Midbrain (tissue), 1 donor: ENCODE measurements at places on chromosomes 3 and 15.
A peak's percentile ranks its signal among the peaks of the same experiment; 100 is the strongest.

- DNase-seq = no peak
Measured at GRCh38 chr3:29695643-29696198, 414.9 kb downstream of the RBMS3 start.

- peak; percentile 23 for DNase-seq
Measured at GRCh38 chr15:59160880-59161593, 45.6 kb upstream of the LDHAL6B start.

GRCh38 chr3:148528024-148528423, 169.7 kb upstream of the AGTR1 start:
- no peak for DNase-seq

DNA sequence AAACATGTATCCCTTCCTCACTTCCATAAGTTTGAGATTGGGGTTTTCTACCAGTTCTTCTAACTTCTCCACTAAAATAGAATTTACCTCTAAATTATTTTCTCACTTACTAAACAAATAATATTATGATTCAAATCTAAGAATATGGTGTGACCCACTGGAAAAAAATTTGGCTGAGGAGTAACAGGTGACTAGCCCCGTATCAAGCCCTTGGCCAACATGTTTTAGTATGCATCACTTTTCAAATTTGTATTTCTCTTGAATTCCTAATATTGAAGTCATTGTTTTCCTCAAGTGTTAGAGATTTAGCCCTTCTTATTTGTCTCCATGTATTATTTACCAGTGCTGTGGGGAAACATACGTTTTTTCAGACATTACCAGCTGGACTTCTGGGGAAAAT, 759.4 kb downstream of the NSUN3 start:
- DNase-seq = no peak

GRCh38 chr3:10876661-10877060, 60.6 kb downstream of the SLC6A11 start:
- no peak for DNase-seq

- DNase-seq = no peak
Measured at GRCh38 chr3:194689493-194689944, 3.8 kb downstream of the FAM43A start.

DNA sequence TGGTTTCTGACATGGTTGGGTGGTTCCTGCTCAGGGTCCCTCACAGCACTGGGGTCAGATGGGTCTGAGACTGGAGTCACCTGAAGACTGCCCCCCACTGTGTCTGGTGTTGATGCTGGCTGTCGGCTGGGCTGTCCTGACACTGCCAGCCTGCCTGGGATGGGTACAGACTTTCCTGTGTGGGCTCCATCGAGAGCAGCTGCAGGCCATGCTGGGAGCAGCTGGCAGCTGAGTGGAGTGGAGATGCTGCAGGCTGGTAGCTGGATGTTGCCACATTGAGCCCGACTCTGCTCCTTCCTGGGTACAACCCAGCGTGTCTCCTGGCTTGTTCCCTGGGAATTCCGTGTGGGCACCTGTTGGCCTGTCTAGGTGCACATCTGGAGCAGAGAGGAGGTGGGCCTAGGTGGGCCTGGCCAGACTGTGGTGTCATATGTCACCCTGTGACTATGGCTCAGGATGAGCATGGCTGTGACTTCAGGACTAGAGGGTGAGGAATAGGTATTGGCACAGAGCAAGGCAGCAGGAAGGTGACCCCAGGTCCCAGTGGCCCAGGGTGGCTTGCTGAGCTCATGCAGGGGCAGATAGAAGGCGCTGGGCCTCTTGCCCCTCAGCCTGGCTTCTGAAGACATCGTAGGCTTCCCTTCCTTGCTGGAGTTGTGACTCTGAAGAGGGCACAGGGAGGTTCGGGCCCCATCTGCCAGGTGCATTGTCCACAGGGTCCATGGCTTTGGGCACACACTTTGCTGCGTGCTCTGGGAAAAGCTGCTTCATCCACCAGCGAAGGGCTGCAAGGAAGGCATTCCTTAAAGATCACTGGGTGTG, 40.0 kb upstream of the PRR23E start:
- DNase-seq = no peak

GRCh38 chr15:83708328-83708727, 54.4 kb downstream of the ADAMTSL3 start:
- DNase-seq = no peak

DNA sequence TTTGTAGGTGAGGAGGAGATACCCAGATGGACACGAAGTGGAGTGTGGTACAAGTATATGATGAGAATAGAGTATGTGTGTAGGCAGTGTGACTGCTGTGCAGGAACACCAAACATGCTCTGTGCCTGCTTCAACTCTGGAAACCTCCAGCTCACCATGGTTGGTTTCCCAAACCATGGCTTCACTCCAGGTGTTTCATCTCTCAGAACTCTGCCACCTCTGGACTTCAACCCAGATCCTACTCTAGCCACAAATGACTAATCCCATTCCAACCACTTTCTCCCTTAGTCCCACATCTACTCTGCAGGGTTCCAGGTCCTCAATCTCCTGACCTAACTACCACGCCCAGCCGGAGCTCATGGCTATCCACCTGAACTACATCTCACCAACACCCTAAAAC, 102.1 kb downstream of the RYK start:
- DNase-seq = no peak

- no peak for DNase-seq
Measured at GRCh38 chr15:70704166-70704565, 59.2 kb downstream of the UACA start.

GRCh38 chr15:81388436-81388770, 14.4 kb upstream of the TMC3 start:
- no peak for DNase-seq

- DNase-seq = no peak
Measured at GRCh38 chr3:56785499-56785898, 16.2 kb downstream of the ARHGEF3 start.

GRCh38 chr15:25056484-25057425, 102.0 kb downstream of the SNRPN start:
- DNase-seq = no peak

DNA sequence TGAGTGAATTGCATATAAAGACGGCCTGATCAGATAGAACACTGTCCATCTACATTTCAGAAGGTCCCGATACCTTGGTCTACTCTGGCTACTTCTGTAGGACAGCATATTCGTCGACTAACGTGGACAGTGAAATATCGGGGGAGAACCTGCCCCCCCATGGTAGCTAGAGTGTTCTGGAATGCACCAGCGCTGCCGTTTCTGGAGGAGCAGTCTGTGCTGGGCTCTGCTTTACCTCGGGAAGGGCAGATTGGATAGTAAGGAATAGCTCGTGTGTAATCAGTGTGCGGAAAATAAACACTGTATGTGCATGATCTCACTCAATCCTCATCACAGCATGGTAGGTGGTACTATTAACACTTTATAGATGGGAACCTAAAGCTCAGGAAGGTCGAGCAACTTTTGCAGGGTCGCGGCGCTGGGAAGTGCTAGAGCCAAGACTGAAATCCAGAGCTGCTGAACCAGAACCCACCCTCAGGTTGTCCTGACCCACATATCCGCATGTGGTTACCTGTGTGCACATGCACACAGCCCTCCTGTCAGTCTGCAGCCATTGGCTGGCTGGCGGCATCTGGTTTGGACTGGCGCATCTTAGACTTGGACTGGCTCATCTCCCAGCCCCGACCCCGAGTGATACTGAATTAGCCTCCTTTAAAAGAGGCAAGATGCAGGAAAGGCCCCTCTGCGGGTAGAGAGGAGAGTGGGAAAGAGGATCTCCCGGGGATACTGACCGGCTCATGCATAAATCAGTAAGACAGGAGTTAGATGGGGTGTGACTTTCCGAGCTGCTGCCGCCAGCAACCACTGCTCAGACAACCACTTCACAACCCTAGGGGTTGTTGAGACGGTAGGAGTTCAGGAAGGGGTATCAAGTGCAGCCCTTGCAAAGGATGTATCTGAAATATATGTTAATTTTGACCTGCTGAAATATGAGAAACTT, 155.0 kb upstream of the BHLHE40 start:
- DNase-seq = no peak

DNA sequence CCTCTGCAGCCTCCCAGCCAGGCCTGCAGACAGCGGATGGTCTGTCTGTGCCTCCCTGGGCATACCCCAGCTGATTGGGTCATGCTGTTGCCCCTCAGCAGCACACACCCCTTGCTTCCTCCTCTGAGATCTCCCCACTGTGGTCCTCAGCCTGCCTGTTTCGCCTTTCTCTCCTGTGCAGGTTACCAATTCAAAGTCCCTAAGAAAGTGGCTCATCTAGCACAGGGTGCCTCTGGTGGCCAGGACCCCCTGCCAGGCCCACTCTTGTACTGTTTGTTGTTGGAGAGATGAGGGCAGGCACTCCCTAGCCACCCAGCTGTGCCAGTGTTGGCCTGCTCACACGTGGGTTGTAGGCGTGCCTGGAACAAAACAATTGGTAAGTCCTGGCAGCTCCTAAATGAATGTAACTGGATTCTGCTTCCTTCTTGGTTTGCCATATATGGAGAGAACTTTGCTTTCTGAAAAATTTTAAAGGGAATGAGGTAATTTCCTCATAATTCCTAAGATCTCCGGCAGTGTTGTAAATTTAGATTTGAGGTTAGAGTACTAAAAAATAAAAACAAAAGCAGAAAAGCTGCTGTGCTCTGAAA, 213.2 kb upstream of the IL12A start:
- DNase-seq = peak; percentile 79

GRCh38 chr3:133474251-133474801, 74.5 kb downstream of the BFSP2 start:
- peak; percentile 17 for DNase-seq

GRCh38 chr15:91508633-91509032, 344.9 kb upstream of the SLCO3A1 start:
- DNase-seq = no peak

- no peak for DNase-seq
Measured at GRCh38 chr3:32460031-32460749, 42.5 kb downstream of the CMTM6 start.

- DNase-seq = no peak
Measured at GRCh38 chr3:189122110-189122509, 49.7 kb upstream of the TPRG1 start.

GRCh38 chr3:29642393-29643033, 361.6 kb downstream of the RBMS3 start:
- no peak for DNase-seq

DNA sequence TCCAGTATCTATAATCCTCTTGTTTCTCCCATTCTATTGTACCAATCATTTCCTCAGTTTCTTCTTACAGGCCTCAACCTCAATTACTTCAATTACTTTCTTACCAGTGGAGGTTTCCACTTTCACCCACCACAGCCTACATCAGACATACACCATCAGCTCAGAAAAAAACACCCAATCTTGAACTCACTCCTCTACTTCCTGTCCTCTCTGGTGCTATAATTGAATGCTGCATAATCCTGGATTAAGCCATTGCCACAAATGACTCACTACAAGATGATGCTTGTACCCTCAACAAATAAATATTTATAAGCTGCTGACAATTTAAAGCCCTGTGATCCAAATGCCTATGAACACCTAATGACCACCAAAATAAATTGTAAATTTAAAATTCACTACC, 18.5 kb downstream of the RYK start:
- DNase-seq = no peak

GRCh38 chr15:57481038-57481705, 104.9 kb downstream of the CGNL1 start:
- no peak for DNase-seq

DNA sequence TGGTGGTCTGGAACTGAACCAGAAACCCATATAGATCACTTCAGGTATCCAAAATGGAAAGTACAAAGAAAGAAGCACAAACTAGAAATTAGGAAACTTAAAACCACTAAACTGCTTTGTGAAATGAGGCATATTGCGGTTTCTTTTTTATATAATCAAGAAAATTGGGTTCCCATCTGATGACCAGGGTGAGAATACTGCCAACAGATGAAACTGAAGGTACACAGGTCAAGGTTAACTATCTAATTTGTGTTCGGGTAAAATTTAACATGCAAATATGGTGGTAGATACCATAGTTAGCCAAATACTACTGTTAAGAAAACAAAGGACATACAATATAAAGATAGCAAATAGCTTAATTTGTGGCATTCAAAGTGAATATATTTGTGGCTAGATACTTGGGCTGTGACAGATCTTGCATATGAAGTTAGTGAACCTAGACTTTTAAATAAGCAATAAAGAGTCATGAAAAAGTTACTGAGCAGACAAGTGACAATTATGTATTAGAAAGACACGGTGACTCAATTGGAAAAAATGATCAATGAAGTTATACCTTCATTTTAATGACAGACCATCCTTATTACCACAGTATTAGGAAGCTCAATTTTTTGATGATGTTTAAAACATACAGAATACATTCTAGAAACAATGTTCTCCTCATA, 127.4 kb downstream of the NR2E3 start:
- no peak for DNase-seq

DNA sequence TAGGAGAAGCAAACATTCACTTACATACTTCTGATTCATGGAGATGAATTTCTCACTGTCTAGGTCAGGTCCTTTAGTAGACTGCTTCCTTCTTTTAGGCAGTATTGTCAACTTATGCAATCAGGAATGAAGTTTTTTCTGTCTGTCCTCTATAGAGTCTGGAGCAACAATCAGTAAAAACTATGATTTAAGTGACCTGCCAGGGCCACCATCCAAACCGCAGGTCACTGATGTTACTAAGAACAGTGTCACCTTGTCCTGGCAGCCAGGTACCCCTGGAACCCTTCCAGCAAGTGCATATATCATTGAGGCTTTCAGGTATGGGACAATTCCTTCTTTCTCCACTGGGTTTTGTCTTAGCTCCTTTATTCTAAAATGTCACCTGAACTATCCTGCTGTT, 523.1 kb downstream of the ROBO2 start:
- no peak for DNase-seq

- no peak for DNase-seq
Measured at GRCh38 chr3:94291686-94292085, 228.8 kb downstream of the NSUN3 start.

DNA sequence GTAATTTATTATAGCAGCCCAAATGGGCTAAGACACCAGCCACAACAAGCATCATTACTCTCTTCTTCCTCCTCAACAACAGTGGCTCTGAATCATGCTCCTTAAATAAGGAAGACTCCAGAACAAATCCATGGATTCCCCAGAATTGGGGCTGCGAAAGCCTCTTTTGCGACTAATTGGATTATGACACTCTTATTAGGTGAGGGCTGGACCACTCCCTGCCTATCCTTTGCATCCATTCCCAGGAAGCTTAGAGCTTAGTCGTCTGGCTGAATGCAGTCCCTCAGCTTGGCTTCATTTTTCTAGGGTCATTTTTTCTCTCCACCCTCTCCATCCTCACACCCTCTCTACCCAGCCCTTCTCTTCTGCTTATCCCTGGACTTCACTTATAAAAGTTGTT, 227.7 kb downstream of the ZNF621 start:
- no peak for DNase-seq

DNA sequence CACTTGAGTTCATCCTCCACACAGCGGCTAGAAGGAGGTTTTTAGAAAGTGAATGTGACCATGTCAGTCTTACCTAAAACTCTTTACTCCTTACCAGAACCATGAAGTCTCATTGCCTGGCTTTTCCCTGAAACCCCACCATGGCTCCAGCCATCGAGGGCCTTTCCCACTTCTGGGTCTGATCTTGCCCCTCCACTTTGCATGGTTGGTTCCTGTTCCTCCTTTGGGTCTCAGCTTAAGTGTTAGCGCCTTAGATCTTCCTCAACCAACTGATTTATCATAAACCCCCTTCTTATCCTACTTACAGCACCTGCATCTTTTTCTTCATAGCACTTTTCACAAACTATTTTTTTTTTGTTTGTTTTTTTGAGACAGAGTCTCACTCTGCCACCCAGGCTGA, 45.9 kb upstream of the ULK4 start:
- no peak for DNase-seq
